A549 treated with ZK216348 at 1 μM for 4 hours (cell line): ENCODE measurements at places on chromosomes 7 and 10. TPM values are rescaled to one million over a fixed set of nuclear protein-coding genes. Genes with fewer than 3 reads are reported as not detected.

The SDK1 gene
- total RNA-seq, result 0.40 to 0.72 TPM (median 0.66 TPM) in 5 replicates

The GRK5 gene
- total RNA-seq, result 9.2 to 12.3 TPM (median 10.9 TPM) in 5 replicates

The GPNMB gene
- total RNA-seq, result 2.2 to 4.8 TPM (median 2.8 TPM) in 5 replicates

The OR2A42 gene
- not detected in 5 replicates for total RNA-seq

The HOXA6 gene
- 1.0 to 2.6 TPM (median 1.9 TPM) in 5 replicates for total RNA-seq

The CLDN4 gene
- total RNA-seq, result 2.5 to 7.0 TPM (median 5.0 TPM) in 5 replicates

The LRIT1 gene
- total RNA-seq, result not detected in 5 replicates

The LIPJ gene
- total RNA-seq, result not detected in 5 replicates

The HABP2 gene
- total RNA-seq, result 0.07 to 0.12 TPM (median 0.09 TPM) in 4 of 5 replicates, not detected in the other

The GIMAP4 gene
- total RNA-seq, result not detected in 5 replicates

The TAS2R4 gene
- total RNA-seq, result 0.11 to 0.20 TPM (median 0.18 TPM) in 5 replicates

The NRF1 gene
- 9.5 to 11.7 TPM (median 10.3 TPM) in 5 replicates for total RNA-seq

The CALY gene
- 0.42 to 1.6 TPM (median 0.70 TPM) in 5 replicates for total RNA-seq

The KMT2E gene
- total RNA-seq, result 12.9 to 23.7 TPM (median 17.9 TPM) in 5 replicates

The EXOC6 gene
- 9.5 to 16.8 TPM (median 16.1 TPM) in 5 replicates for total RNA-seq

The EXOSC1 gene
- 46.9 to 62.0 TPM (median 53.9 TPM) in 5 replicates for total RNA-seq
